ENCODE measurements at places on chromosomes 4 and X.

DNA sequence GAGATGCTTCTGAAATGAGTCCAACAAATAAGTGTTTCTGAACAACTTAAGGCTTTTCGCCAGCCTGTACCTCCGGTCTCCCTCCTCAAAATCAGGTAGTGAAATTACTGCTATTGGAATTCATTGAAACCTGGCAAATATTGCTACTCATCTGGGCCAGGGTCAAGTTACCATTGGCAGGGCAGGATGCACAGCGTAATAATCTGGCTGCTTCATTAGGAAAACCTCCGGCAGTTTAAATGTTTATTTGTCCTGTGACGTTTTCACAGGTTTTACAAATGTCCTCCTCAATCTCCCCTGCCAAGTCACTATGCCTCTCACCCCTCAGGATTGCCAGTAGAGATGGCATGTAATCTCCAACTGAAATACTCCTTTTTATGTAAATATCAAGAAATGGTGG lies 92.6 kb upstream of the KDR start:
- H3K4me3 ChIP-seq, result no peak overlapping the region
- peaks cover 4% of the 10 kb centered on the region for H3K4me1 ChIP-seq
- DNase-seq, result no peak
- no peaks in the 10 kb centered on the region for H3K36me3 ChIP-seq

DNA sequence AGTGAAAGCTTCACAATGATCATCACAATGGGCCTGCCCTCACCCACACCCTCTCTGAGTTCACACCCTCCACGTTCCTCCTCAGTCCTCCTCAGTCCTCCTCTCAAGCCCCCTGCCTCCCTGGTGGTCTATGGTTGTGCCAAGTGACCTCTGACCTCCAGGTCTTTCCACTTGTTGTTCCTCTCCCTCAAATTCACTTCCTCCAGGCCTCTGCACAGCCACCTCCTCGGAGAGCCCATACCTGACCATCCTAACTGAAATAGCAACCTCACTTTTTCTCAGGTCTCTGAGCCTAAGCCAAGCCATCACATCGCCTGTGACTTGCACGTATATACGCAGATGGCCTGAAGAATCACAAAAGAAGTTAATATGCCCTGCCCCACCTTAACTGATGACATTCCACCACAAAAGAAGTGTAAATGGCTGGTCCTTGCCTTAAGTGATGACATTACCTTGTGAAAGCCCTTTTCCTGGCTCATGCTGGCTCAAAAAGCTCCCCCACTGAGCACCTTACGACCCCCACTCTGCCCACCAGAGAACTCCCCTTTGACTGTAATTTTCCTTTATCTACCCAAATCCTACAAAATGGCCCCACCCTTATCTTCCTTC lies 293.4 kb upstream of the TENM3 start:
- H3K4me1 ChIP-seq, result no peaks in the 10 kb centered on the region
- DNase-seq, result no peak
- no peak overlapping the region for H3K27ac ChIP-seq
- H3K36me3 ChIP-seq, result no peaks in the 10 kb centered on the region

DNA sequence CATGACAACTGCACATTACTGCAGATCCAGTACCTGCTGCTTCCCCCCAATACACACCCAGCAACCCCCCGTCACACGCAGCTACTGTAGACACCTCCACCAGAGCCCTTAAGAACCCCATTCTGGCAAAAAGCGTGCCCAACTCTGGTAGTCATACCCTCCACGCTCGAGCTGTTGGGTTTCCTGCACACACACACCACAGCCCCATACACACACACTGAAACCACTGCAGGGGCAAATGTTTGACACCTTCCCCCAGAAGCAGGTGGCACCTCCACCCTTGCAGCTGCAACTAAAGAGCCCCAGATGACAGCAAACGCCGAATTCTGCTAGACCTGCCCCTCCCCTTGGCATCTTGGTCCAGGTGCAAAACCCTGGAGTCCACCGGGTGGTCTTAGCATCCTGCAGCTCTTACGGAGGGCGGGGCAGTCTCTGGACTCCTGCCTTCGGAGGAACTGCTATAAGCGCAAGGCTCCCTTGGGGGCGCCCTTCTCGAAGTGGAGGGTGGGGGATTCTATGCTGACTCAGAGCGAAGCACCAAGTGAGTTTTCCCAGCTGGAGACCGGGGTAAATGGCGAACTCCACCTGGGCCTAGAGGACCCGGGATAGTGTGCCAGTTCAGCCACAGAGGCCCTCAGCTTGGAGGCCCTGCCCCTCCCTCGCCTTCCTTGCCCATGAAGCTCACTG lies 1.5 kb downstream of the FRMPD3 start:
- no peak for DNase-seq
- H3K4me3 ChIP-seq, result no peak overlapping the region
- no peaks in the 10 kb centered on the region for H3K36me3 ChIP-seq

DNA sequence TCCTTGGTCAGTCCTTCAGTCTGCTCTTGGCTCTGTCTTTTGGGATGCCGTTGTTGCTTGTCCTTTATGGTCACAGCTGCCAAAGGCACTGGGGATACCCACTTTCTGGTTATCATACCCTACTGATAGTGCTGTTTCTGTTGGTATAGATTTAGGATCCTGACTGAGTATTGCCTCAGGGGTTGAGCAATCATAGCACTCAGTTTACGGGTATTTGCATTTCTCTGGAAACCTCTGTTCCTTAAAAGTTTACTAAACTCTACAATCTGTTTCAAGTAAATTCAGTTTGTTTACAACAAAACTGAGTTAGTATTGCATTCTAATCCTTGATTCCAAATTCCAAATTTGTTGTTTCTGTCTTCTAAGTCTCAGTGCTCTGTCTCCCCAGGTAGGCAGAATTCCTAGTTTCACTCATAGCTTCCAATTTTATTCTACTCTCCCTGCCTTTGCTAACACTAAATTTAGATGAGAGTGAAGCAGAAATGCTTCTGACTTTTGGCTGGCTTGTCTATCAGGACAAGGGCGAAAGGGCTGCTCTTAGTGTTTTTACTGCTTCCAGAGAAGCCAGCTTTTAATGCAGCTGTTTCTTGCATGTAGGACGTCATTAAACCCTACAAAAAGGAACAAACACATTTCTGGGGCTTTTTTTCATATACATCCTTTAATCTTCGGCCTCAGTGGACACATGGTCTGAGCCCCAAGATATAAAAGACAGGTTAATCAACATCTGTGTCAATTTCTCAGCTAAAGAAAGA lies 17.2 kb upstream of the TET2 start:
- no peak overlapping the region for H3K27ac ChIP-seq
- H3K27me3 ChIP-seq, result no peaks in the 10 kb centered on the region
- H3K36me3 ChIP-seq, result no peaks in the 10 kb centered on the region
- H3K4me1 ChIP-seq, result no peaks in the 10 kb centered on the region
- no peak for DNase-seq

DNA sequence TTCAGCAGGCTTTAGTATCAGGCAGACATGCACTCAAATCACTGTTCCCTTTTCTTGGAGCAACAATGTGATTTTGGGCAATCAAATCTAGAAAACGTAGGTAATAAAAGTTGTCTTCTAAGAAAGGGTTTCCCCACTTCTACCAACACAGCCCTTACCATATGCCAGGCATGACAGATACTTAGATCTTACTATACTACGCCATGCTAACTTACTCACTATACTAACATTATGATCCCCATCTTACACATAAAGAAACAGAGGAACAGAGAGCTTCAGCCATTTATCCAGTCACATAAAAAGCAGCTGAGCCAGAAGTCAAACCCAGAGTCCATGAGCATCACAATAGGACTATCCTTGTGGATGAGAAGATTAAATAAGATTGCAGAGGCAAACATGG lies 9.2 kb downstream of the TXK start:
- H3K27me3 ChIP-seq, result no peaks in the 10 kb centered on the region
- no peaks in the 10 kb centered on the region for H3K36me3 ChIP-seq
- peaks cover 14% of the 10 kb centered on the region for H3K4me1 ChIP-seq

DNA sequence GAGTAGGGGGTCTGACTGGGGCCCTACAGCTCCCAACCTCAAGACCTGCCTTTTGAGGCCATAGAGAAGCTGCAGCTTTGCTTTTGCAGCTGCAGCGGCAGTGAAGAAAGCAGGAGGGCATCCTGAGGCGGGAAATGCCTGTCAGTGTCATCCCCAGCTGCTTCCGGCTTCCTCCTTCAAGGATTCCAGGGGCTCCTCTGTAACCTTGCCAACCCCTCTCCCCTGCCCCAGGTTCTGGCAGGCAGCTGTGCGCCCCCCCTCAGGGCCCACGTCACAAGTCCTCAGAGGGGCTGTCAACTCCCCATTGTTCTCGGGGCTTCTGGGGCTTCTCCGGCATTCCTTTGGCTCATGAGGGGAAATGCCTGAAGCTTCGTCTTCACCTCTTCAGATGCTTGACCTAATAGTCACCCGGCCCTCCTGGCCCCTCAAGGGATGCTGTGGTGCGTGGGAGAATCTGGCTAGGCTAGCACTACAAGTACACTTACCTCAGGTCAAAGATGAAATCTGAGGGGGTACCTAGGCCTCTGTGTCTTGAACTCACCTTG lies 31.9 kb downstream of the APLN start:
- peak; percentile 89 for DNase-seq
- peak overlapping the region; percentile 64 for H3K27ac ChIP-seq
- peaks cover 13% of the 10 kb centered on the region for H3K4me1 ChIP-seq
- H3K4me3 ChIP-seq, result no peak overlapping the region
- H3K27me3 ChIP-seq, result no peaks in the 10 kb centered on the region

GRCh38 chr4:149102765-149103164 lies 660.6 kb upstream of the NR3C2 start:
- H3K27ac ChIP-seq, result no peak overlapping the region
- no peaks in the 10 kb centered on the region for H3K36me3 ChIP-seq
- no peak overlapping the region for H3K4me3 ChIP-seq
- no peaks in the 10 kb centered on the region for H3K4me1 ChIP-seq
- H3K27me3 ChIP-seq, result no peaks in the 10 kb centered on the region

DNA sequence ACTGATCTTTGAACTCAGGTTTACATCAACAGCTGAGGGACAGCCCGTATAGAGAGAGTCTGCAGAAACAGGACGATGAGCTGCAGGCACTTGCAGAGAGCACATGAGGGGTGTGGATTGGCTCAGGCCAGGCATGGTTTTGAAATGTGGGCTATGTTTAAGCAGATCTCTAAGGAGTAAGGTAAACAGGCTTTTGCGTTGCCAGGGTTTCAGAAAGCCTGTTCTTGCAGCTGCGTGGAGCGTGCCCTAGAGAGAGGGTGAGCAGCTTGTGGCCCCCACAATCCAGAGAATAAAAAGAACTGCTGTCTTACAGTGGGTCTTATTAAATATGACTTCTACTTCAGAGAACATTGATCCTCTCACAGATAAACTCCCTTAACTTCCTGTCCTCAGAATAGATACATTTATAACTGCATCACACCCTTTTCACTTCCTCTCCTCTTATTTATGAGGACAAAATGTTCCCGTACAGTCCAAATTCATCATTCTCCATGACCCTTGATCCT lies 64.1 kb downstream of the TMA16 start:
- no peaks in the 10 kb centered on the region for H3K4me1 ChIP-seq
- H3K36me3 ChIP-seq, result no peaks in the 10 kb centered on the region
- no peak overlapping the region for H3K27ac ChIP-seq
- no peak overlapping the region for H3K4me3 ChIP-seq
- DNase-seq, result no peak
- H3K27me3 ChIP-seq, result no peaks in the 10 kb centered on the region

GRCh38 chrX:38336538-38337240 lies 9.4 kb upstream of the RPGR start:
- H3K27me3 ChIP-seq, result no peaks in the 10 kb centered on the region
- no peaks in the 10 kb centered on the region for H3K4me1 ChIP-seq
- H3K36me3 ChIP-seq, result no peaks in the 10 kb centered on the region
- no peak overlapping the region for H3K27ac ChIP-seq
- DNase-seq, result no peak

GRCh38 chr4:99062120-99062519 lies 26.5 kb downstream of the ADH5 start:
- peaks cover 16% of the 10 kb centered on the region for H3K4me1 ChIP-seq
- H3K4me3 ChIP-seq, result no peak overlapping the region
- H3K27ac ChIP-seq, result peak overlapping the region; percentile 25
- peaks cover 9% of the 10 kb centered on the region for H3K36me3 ChIP-seq
- no peaks in the 10 kb centered on the region for H3K27me3 ChIP-seq
